ENCODE measurements at places on chromosomes 1 and 21. TPM values are rescaled to one million over a fixed set of nuclear protein-coding genes. Genes with fewer than 3 reads are reported as not detected.
A peak's percentile ranks its signal among the peaks of the same experiment; 100 is the strongest.

- peak; percentile 70 for ATAC-seq
Measured at GRCh38 chr1:59029411-59030167, 245.7 kb upstream of the JUN start.

GRCh38 chr1:8371372-8371991, 53.6 kb downstream of the SLC45A1 start:
- no peak for ATAC-seq

GRCh38 chr1:3775490-3776230, 3.1 kb downstream of the SMIM1 start:
- peak; percentile 59 for ATAC-seq

GRCh38 chr1:213159376-213159775, 108.3 kb downstream of the RPS6KC1 start:
- no peak for ATAC-seq

DNA sequence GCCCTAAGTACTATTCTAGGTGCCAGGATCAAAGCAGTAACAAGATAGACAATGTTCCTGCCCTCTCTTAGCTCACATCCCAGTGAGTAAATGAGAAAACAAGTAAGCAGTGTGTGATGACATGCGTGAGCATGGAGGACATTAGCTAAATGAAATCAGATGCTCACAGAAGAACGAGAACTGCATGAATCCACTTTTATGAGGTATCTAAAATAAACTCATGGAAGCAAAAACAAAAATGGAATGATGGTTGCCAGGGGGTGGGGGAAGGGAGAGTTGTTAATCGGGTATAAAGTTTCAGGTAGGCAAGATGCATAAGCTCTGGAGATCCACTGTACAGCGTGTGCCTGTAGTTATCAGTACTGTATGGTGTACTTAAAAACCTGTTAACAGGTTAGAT, 195.1 kb downstream of the HHAT start:
- no peak for ATAC-seq

GRCh38 chr1:205589618-205590456, 42.0 kb downstream of the ELK4 start:
- ATAC-seq = no peak

GRCh38 chr1:220031287-220031686, 15.0 kb downstream of the EPRS1 start:
- no peak for ATAC-seq

DNA sequence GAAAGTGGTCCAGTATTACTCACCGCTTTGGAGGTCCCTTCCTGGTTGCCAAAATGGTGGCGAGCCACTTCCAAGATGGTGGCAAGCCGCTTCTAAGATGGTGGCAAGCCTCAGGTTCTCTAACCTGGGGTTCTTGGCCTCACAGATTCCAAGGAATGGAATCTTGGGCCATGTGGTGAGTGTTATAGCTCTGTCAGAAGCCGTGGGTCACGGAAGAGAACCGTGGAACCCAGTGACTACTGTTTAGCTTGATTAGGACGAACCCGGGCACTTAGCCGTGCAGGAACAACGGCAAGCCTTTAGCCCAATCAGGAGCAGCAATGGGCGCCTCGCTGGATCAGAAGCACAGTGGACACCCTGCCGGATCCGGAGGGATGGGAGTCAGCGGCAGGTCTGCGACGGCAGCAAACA, 356.2 kb upstream of the TMPRSS15 start:
- ATAC-seq = no peak

GRCh38 chr1:185495898-185496297, 178.9 kb upstream of the IVNS1ABP start:
- ATAC-seq = no peak

GRCh38 chr21:42002421-42002958, 7.7 kb downstream of the ZBTB21 start:
- ATAC-seq = peak; percentile 69

DNA sequence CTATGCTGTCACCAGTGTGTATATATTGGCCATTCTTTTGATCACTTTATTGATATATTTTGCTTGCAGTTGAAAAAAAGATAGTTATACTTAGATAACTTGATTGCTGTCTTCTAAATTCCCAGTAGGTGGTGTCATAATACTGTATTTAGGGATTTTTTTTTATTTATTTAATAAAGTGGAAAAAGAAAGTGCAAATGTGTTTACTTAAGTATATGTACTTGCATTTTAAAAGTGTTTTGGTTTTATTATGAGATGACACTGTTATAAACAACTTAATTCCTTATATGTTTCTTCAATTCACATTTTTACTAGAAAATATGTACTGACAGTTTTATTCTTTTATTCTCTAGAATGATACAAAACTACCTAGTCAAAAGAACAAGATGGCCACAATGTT, 164.8 kb downstream of the USP25 start:
- ATAC-seq = no peak

DNA sequence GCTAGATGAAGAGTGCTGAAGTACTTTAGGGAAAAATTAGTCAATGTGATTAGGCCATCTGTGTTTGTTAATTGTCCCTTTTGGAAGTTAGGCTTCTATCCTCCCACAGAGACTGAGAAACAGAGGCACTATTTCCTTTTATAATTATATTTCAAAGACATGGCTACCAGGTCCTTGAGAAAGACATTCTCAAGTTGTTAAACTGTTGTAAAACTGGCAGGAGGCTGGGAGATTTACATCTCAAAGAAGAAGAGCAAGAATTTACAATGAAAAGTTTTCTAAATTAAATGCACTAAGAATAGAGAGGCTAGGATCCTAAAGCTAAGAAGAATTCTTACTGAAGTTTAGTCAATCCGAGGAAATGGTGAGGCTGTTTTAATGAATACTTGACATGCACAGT, 74.0 kb upstream of the BRINP3 start:
- no peak for ATAC-seq

DNA sequence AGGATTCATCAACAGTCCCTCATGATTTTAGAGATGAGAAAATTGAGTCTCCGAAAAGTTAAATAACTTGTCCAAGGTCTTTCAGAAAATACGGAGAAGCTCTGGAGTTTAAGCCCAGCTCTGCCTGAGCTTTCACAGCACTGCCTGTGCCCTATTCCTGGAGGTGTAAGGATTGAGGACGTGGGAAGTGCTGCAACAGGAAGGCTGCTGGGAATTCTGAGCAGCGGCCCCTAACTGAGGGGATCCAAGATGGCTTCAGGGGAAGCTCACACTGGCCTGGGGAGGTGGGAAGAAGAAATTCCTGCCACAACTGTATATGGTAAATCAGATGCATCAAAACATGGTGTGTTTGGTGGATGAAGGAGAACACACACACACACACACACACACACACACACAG, 45.3 kb upstream of the BCL9 start:
- ATAC-seq = no peak

DNA sequence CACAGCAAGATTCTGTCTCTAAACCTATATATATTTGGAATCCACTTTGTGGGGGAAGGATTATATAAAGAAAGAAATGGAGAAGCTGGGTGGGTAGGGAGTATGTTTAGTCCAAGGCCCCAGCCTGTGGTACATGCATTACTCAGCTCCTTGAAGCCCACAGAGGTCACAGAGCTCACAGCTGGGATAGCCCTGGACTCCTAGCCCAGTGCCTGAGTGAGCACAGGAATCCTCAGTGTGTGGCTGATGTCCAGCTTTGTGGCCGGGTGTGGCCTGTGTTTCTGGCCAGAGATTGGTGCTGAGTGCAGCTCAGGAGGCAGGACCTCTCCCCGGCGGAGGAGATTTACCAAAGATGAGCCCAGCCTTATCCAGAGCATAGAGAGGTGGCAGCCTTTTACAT, 7.6 kb downstream of the CAPN9 start:
- ATAC-seq = no peak

- ATAC-seq = no peak
Measured at GRCh38 chr1:74753104-74753503, 20.2 kb downstream of the TYW3 start.

- ATAC-seq = no peak
Measured at GRCh38 chr1:153760440-153760839, 14.8 kb upstream of the SLC27A3 start.

ST6GALNAC3 gene
- total RNA-seq = 0.72 TPM

TFF2 gene
- total RNA-seq = not detected

TLCD4 gene
- 0.32 TPM for total RNA-seq
